Stimulated activated CD8-positive, alpha-beta memory T cell treated with anti-CD3 and anti-CD28 coated beads, Interleukin-7, amount 100 ng/mL, for 1 hour (primary cell): ENCODE measurements at places on chromosomes 7 and 10.

DNA sequence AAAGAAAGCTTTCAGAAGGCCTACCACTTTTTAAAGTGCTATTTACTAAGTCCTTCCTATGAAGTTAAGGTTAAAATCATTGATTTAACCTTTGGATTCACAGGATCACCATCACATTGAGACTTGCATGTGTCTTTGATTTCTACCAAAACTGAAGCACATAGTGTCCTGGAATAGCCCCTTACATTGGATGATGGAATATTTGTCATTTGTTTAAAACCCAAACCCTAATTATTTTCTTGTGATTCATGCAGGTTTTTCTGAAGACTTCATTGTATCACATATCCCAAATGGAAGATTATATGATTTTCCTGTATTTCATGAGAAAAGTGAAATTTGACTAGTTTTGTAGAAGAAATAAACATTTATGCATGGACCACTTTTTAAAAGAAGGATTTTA, 3.3 kb downstream of the SEMA3A start:
- no peak for DNase-seq

DNA sequence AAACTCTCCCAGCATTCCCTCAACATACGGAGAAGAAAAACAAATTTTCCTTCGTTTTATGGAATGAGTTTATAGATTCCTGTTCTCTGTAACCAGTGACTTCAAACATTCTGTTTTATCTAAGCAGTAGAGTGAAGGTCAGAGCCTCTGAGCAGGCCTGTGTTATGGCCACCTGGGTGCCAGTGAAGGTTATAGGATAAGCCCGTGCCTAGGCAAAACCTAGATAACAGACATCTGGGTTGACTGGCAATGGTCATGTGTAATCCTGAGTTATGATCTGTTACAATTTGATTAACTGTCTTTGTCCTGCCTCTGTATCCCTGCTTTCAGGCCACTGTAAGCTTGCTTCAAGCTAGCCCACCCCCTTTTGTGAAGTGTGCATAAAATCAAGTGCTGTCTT, 8.3 kb downstream of the LSM5 start:
- DNase-seq, result no peak

GRCh38 chr10:7035126-7035761, 375.6 kb downstream of the SFMBT2 start:
- no peak for DNase-seq

DNA sequence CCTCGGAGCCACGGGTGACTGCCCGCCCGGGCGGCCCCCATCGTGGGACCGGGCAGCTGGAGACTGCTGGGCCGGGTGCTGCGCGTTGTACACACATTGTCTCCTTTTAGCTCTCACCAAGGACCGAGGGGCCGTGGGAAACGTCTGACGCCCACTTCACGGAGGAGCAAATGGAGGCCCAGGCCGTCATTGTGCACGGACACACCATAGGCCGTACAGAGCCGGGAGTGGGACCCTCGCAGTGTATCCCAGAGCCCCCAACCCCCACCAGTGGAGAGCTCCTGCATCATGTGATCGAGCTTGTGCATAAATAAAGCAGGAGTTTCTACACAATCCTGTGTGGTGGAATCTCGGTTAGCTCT, 722 bp downstream of the DENND10 start:
- no peak for DNase-seq

- no peak for DNase-seq
These were observed 21.3 kb downstream of the AVL9 start for GRCh38 chr7:32516551-32517100.

- no peak for DNase-seq
These were observed 456 bp upstream of the DLD start for GRCh38 chr7:107890493-107890961.

- no peak for DNase-seq
These were observed 35.1 kb upstream of the GRID1 start for GRCh38 chr10:86401588-86402282.

DNA sequence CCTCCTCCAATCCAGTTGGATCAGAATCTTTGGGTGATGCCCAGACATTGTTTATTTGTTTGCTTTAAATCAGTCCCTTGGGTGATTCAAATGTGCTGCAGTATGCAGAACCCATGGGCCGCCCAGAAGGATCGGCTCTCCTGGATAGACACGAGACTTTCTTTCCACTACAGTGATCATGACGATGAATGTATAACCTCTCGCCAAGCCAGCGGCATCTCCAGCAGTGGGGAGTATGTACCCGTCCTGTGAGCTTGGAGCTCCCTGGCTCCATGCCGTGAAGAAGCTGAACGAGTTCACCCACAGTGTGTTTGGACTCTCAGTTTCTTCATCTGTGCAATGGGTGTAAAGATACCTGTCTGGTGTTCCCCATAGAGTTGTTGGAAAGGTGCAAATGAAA, 162.3 kb downstream of the CAMK1D start:
- DNase-seq, result no peak

DNA sequence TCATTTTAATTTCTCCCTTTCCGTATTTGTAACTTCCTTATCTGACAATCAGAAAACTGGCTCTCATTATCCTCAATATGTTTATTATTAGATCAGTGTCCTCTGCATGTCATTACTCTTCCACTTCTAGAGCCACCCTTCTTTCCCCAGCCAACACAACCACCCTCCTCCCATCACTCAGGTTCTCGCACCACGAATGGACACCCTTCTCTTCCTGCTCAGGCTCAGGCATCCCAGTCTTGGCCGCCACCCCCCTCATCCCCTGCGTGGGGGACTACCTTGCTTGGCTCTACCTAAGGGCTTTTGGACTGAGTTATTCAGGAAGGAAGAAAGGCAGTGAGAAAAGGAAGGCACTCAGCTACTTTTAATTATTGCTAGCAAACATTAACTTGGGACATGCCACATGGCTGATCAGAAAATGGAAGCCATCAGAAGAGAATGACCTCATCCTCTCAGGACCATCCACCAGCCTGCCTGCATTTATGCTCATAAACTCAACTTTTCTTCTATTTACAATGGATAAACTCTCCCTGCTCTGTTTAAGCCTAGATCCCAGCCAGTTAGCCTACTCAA, 199.9 kb upstream of the PLXNA4 start:
- no peak for DNase-seq

GRCh38 chr7:34322841-34323240, 335.2 kb upstream of the NPSR1 start:
- no peak for DNase-seq

GRCh38 chr7:132410861-132411541, 165.3 kb downstream of the PLXNA4 start:
- no peak for DNase-seq

GRCh38 chr10:33492701-33493345, 158.4 kb upstream of the NRP1 start:
- DNase-seq, result no peak

DNA sequence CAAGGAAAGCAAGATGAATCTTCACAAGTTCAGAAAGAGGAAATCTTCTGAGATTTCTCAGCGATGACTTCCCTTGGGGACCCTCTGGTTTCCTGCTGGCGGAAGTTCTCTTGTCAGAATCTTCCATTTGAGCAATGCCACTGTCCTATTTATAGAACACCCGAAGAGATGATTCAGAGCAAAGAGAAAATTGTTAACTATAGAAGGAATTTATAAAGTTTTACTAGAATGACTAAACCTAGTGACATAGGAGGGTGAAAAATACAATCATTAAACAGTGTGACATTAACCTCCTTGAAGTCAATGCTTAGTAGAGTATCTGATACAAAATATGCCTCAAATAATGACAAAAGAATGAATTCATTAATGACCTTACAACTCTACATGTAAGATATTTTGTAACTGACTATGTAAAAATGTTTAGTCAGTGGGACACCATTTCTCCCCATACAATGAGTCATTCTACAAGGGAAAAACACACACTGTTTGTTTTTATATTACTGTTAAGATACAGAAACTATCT, 206.5 kb upstream of the CNTNAP2 start:
- no peak for DNase-seq

DNA sequence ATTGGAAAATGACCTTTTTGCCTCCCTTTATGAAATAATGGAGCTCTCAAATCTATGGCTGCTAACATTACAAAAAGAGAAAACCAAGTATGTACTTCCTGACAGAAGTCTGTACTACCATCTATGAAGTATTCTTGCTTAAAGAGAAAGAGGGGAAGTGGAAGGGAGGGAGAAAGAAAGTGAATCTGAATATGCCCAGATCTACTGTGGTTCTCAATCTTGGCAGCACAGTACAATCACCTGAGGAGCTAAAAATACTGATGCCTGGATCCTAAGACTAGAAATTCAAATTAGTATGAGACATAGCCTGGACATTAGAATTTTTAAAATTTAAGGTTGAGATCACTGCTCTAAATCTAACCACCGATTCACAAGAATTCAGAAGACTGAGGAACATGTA, 85.2 kb downstream of the IGF2BP3 start:
- no peak for DNase-seq

- DNase-seq, result no peak
These were observed 65.3 kb downstream of the LMBR1 start for GRCh38 chr7:156827587-156828203.

DNA sequence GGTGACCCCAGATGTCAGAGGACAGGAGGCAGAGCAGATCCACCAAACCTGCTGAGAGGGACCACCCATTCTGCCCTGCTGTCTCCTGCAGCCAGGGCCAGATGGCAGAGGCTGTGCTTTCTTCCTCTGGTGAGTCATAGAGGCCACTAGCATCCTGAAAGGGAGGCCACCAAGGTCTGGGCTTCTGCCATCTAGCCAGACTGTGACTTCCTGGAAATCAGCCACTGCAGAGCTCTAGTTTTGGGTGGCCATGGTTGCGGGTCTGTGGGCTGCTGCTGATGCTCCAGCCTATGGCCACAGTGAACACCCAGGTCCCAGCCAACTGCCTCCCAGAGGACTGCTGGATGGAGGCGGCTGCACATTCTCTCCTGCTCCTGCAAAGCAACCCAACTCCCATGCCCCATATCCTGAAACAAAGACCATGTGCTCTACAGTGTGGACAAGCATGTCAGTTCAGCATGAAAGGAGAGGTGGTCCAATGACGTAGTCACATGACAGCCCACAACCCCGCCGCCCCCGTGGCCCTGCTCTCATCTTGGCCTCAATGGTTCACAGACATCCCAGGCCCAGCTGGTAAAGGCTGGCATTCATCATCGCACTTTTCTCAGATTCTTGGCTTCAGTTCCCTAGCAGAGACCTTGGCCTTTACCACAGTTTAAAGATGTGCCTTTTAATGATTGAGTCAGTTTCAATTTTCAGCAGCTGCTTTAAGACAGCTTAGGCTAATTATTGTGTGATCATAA, 73.9 kb upstream of the CXCL12 start:
- no peak for DNase-seq

GRCh38 chr7:155489862-155490696, 32.1 kb downstream of the EN2 start:
- no peak for DNase-seq

DNA sequence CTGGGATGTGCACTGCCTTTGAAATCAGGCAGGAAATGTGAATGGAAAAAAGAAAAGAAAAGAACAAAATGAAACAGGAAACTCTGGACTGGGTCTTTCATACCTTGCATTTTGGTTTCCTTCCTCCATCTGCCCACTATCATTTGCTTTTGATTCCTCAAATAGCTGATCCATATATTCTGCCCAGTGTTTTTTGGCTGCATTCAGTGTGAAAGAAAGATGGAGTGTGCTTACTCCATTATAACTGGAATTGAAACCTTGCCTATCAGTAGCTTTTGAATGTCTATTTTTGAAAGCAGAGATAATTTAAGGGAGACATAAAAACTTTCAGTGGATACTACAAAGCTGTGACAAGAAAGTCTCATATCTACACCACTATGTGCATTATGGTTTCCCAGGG, 64.1 kb upstream of the ASAH2 start:
- DNase-seq, result no peak

GRCh38 chr7:50531401-50531911, 33.7 kb downstream of the DDC start:
- DNase-seq, result no peak

GRCh38 chr7:136039577-136040345, 62.6 kb upstream of the MTPN start:
- DNase-seq, result no peak

DNA sequence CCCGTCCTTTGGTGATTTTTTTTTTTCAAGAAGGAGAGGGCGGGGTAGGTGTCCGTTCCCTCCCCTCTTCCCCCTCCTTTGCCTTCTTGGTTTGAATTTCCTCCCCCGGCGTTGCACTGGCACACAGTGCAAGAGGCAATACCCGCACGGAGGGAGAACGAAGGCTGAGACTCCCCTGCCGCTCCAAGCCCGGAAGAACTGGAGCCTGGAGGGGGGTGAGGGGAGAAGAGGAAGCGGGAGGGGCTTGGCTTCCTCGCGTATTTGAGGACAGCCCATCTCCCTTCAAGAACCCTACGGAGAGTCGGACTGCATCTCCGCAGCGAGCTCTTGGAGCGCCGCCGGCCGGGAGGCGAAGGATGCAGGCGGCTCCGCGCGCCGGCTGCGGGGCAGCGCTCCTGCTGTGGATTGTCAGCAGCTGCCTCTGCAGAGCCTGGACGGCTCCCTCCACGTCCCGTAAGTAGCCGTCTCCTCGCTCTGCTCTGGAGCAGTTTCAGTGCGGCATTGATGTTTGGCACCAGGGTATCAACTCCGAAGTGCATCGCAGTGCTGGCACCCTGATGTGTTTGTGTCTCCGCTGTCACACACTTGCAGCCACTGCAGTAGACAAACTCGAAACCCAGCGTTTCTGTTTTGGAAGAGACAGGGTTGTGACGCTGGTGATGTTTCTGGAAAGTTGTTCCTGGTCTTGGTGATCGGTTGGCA, at the start of gene CNTNAP2:
TSS of gene CNTNAP2 (plus strand) at position 281 of the 702 bp plus-strand sequence. CDS start at position 357, 76 bp downstream.
- DNase-seq, result no peak

- no peak for DNase-seq
These were observed 137.6 kb upstream of the PRSS1 start for GRCh38 chr7:142611566-142612236.

DNA sequence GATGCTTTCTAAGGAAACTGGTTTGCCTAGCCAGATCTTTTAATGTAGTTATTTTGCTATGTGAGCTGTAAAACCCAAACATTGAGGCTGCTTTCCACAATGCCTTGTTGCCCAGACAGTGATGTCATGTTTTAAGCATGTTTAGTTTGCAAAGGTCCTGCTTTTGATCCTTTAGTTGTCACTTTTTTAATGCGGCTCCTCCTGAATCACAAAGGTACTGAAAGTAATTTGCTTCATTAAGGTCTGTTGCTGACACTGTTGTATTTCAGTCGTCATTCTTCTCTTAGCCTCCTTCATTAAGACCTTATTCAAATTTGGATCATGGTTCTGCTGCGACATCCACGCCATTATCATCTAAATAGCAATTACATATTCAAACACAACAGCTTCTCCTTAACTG, 10.6 kb downstream of the RPA3 start:
- no peak for DNase-seq

DNA sequence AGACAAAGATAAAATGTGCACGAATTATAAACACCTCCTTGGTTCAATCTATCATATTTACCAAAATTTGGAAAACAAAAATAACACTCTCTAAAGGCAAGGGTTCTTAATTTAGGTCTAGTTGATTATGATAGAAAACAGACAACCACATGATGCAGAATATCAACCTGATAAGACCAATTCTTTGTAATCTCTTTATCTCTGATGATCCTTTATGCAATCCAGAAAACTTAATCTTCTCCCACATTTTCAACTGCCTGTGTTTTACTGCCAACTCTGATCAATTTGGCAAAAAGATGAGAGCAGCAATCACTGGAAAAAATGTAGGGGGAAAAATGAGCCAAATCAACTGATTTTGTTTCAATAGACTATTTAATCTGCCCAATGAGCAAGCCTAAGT, 148.5 kb downstream of the LRRN3 start:
- no peak for DNase-seq
